Kidney (tissue), 22 donors: ENCODE measurements at places on chromosomes 12 and 14. TPM values are rescaled to one million over a fixed set of nuclear protein-coding genes. Genes with fewer than 3 reads are reported as not detected.
A peak's percentile ranks its signal among the peaks of the same experiment; 100 is the strongest.

DNA sequence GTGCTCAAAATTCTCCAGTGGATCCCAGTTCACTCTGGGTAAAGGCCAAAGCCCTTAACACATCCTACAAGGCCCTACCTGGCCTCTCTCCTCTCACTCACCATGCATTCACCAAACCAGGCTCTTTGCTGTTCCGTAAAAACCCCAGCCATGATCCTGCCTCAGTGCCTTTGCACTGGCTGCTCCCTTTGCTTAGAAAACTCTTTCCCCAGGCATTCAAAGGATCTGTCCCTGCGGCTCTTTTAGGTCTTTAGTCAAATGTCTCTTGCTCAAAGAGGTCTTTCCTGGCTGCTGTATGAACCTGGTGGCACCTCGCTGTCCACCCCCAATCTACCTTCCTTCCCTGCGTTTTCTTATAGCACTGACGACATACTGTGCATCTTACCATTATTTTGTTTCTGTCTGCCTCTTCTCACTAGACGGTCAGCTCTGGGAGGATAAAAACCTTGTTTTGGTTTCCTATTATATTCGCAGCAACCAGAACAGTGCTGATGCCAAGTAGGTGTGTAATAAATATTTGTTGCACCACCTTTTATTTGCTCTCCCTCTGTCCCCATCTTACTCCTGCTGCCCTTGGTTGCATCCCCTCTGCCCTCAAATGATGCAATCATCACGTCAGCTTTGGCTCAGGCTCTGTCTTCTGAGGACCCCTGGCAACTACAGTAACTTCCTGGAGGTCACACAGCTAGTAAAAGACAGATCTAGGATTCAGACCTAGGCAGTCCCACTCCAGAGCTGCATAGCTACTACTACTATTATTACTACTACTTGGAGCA is 23.8 kb upstream of the DICER1 start:
- H3K4me1 ChIP-seq, result peaks cover 34% of the 10 kb centered on the region
- no peaks in the 10 kb centered on the region for H3K36me3 ChIP-seq
- no peak for DNase-seq
- no peak overlapping the region for H3K4me3 ChIP-seq

GRCh38 chr12:42741091-42741490 is 151.5 kb upstream of the PRICKLE1 start:
- no peak overlapping the region for H3K27ac ChIP-seq
- H3K4me1 ChIP-seq, result no peaks in the 10 kb centered on the region
- no peaks in the 10 kb centered on the region for H3K36me3 ChIP-seq
- H3K4me3 ChIP-seq, result no peak overlapping the region
- DNase-seq, result no peak

GRCh38 chr12:88571543-88571942 is 8.7 kb downstream of the KITLG start:
- no peaks in the 10 kb centered on the region for H3K36me3 ChIP-seq
- H3K27me3 ChIP-seq, result no peaks in the 10 kb centered on the region
- no peak for DNase-seq
- H3K4me1 ChIP-seq, result peaks cover 5% of the 10 kb centered on the region

- no peak overlapping the region for H3K4me3 ChIP-seq
- peaks cover 24% of the 10 kb centered on the region for H3K4me1 ChIP-seq
- DNase-seq, result peak; percentile 86
- H3K27ac ChIP-seq, result peak overlapping the region; percentile 63
- peaks cover 12% of the 10 kb centered on the region for H3K36me3 ChIP-seq
Measured at GRCh38 chr12:124457287-124458219, 109.9 kb downstream of the NCOR2 start.

DNA sequence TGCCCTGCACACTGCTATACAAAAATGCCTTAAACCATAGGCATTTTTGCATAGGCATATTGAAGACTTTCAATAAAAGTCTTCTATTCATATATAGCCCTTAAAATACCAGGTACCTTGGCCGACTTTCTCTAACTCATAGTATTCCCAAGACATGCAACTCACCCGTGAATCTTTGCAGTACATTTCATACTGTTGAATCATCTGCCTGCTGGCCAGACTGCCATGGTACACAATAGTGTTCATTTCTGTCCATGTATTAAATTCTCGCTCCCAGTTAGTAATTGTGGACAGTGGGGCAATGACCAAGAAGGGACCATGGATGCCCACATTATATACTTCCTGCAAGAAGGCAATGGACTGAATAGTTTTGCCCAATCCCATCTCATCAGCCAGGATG is 24.3 kb upstream of the SUPT16H start:
- no peak overlapping the region for H3K4me3 ChIP-seq
- H3K27ac ChIP-seq, result no peak overlapping the region
- DNase-seq, result no peak
- H3K4me1 ChIP-seq, result no peaks in the 10 kb centered on the region

GRCh38 chr14:68660495-68660894 is 132.4 kb downstream of the ZFP36L1 start:
- no peaks in the 10 kb centered on the region for H3K27me3 ChIP-seq
- H3K36me3 ChIP-seq, result no peaks in the 10 kb centered on the region
- H3K4me1 ChIP-seq, result peaks cover 4% of the 10 kb centered on the region
- DNase-seq, result no peak
- H3K4me3 ChIP-seq, result no peak overlapping the region

GRCh38 chr12:48441069-48441468 is 31.3 kb upstream of the ANP32D start:
- no peak overlapping the region for H3K4me3 ChIP-seq
- H3K36me3 ChIP-seq, result no peaks in the 10 kb centered on the region
- H3K27ac ChIP-seq, result no peak overlapping the region
- H3K27me3 ChIP-seq, result no peaks in the 10 kb centered on the region

GRCh38 chr14:65991104-65991503 is 495.1 kb upstream of the CCDC196 start:
- no peak for DNase-seq
- no peaks in the 10 kb centered on the region for H3K27me3 ChIP-seq
- no peak overlapping the region for H3K27ac ChIP-seq
- H3K36me3 ChIP-seq, result no peaks in the 10 kb centered on the region

LRFN5 gene
- total RNA-seq, result 1.5 TPM

CCDC91 gene
- total RNA-seq, result 35.7 TPM

TMEM30B gene
- total RNA-seq, result 20.4 TPM
